ENCODE measurements at places on chromosomes 2 and 18.

- DNase-seq, result no peak
These were observed 13.7 kb downstream of the HS6ST1 start for GRCh38 chr2:128304715-128305554.

GRCh38 chr18:26648509-26649192, 100.3 kb upstream of the KCTD1 start:
- no peak for DNase-seq

GRCh38 chr2:31931916-31932315, 78.9 kb downstream of the MEMO1 start:
- DNase-seq, result no peak

- DNase-seq, result no peak
These were observed 19.1 kb upstream of the SMARCAL1 start for GRCh38 chr2:216392945-216393840.

DNA sequence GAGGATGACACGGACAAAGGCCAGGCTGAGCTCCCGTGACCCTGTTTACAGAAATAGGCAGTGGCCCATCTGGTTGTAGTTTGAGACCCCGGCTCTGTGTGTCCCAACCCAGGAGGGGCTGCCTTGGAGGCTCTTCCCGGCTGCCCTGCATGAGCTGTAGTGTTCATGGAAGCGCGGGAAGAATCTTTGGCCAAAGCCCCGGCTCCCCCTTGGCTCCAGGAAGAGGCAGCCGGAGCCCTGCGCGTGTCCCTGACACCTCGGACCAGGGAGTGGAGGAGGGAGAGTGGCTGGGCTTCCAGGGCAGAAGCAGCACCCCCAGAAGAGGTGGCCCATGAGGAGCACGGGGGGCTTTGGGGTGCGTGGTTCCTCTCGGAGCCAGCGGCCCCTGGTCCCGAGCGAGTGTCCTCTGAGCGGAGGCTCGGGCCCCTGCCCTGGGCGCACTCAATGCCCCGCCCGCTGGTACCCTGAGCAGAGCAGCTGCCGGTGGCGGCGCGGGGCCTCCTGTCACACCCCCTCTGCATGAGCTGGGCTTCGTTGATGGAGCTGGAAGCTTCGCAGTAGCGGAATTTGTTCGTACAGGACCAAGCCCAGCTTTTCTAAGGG, 21.7 kb downstream of the GPR35 start:
- no peak for DNase-seq

GRCh38 chr2:161343235-161343634, 35.0 kb downstream of the PSMD14 start:
- no peak for DNase-seq

- DNase-seq, result no peak
These were observed 7.5 kb upstream of the CCDC195 start for GRCh38 chr2:224723586-224724217.

- no peak for DNase-seq
These were observed 133.4 kb downstream of the ATAD2B start for GRCh38 chr2:23793476-23793875.

GRCh38 chr2:186617148-186617547, 27.3 kb downstream of the ITGAV start:
- DNase-seq, result no peak

DNA sequence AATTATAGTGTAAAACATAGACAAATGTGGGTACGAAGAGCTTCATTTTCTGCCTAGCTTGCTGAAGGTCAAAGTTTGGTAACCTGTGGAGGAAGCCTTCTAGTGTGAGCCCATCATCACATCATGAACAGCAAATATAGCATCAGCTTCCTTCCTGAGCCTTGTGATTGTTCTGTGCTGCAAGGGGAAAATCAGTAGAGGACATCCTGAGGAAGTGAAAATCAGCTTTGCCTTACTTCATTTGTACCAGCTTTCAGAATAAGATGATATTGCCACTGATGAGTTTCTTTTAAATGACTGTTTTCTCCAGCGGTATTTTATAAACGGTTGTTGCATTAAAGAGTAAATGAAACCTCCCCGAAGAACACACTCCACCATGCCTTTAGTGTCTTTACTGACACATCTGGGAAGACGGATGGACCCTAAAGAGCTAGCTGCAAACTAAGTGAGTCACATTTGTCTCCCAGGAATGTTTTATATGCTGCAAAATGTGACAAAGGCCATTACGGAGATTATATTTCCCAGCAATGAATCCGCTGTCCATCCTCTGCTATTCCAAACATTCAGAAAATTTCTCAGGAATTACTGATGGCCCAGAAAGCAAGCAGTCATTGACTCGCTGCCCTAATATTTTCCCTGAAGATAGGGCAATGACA, 1272.8 kb downstream of the SUCLG1 start:
- no peak for DNase-seq

- DNase-seq, result no peak
These were observed 54.2 kb downstream of the DLGAP1 start for GRCh38 chr18:4400911-4401310.

GRCh38 chr2:84526562-84526961, 10.3 kb downstream of the DNAH6 start:
- no peak for DNase-seq

DNA sequence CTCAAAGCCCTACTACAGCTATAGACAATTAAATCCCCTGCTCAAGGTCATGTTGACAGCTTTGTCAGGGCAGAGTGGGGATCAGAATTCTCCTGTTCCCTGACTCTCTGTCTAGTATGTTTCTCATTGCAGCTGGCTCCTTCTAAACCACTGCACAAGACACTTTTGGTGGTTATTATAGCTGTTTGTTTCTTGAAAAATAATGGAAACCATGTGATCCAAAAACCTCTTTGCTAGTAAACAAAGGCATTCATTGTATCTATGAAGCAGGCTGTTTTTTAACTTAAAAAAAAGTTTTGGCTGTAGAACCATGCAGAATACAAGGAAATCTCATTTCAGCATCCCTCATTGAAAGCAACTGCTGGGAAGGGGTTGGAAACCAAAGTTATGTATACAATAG, 352.5 kb upstream of the EPHA4 start:
- no peak for DNase-seq

DNA sequence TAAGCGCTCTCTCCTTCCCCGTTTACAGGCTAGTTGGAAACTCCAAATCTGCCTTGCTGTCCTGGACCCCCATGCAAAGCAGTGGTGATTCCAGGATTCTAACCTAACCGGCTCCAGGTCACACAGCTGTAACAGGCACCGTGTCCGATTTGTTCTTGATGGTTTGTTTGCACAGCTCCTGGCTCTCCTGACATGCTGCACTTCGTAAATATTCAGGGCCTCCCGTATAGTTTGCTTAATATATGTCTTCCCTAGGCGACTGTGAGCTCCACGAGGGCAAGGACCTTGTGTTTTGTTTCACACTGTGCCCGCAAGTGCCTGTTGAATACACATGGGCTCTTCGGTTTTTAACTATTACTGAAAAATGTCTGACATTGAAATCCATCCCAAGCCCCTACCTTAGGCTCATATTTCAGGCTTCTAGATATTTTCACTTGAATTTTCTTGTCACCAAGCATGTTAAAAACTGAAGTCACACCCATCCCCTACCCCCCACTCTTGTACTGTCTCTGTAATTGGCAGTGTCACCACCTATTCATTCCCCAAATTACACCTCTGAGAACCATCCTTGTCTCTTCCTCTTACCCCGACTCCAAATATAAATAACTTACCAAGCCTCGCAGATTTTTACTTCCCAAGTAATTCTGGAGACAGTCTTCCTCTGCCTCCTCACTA, 1.0 kb upstream of the PUM2 start:
- no peak for DNase-seq

- DNase-seq, result no peak
These were observed 68.2 kb upstream of the SLC35G4 start for GRCh38 chr18:11541179-11541578.

GRCh38 chr2:145021962-145022665, 502.2 kb upstream of the ZEB2 start:
- no peak for DNase-seq

DNA sequence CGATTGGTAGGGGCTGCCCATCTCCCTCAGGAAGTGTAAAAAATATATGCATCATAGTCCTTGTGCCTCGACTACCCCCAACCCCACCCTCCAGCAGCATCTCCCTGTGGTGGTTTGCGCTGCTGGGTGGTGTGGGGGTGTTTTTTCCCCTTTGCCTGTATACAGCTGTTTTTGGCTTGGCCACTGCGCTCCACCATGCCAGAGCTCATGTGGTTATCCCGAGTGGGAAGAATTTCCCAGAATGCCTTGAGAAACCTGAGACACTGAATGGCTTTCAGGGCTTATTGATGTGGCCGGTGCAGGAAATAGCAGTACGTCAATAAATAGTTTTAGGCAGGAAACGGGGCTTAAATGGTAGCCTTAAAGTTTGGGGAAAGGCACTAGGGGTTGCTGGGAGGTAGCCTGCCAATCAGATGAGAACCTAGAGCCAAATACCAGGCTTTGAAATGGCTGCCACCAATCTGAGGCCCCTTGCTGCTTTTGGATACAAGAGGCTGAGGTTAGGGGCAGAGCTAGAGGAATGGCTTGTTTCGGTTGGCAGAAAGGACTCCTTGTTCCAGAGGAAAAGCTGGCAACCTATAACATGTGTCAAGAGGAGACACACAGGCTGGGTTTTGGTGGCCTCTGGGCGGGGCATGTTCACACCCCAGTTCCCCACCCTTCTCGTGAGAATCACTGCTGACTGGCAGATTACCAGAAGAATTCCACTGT, 144.1 kb downstream of the SMAD7 start:
- peak; percentile 42 for DNase-seq

- no peak for DNase-seq
These were observed 77.2 kb downstream of the TSN start for GRCh38 chr2:121832412-121833357.

DNA sequence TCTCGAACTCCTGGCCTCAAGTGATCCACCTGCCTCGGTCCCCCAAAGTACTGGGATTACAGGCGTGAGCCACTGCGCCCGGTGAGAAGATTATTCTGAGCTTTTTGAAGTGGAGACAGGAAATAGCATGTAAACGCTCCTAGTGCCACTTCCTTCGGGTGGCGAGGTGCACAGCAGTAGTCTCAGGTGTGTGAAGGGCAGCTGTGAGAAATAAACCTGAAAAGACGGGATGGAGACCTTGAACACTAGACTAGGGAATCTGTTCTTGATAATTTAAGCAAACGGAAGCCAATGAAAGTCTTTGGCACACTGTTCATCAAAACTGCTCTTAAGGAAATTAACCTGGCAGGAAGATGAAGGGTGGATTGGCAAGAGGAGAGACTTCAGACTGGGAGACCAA, 439 bp upstream of the PLEKHH2 start:
- no peak for DNase-seq

- no peak for DNase-seq
These were observed 7.0 kb upstream of the SATB2 start for GRCh38 chr2:199464606-199465352.

DNA sequence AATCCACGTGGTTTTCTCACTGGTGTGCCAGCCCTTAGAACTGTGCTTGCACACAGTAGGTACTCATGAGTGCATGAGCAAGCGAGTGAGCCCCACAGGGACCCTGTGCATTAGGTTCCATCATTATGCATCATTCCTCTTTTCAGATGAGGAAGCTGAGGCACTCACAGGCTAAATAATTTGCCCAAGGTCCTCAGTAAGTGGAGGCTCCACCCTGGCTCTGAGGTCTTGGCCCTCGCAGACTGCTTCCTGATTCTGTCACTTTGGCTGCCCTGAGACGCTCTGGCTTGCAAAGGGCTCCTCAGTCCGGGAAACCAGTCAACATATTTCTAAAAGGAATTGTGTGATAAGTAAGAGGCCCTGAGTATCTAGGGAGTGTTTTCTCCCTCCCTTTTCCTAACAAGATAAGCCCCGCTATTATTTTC, 71.7 kb downstream of the IL1R2 start:
- DNase-seq, result no peak

- no peak for DNase-seq
These were observed 523.5 kb downstream of the TMEM182 start for GRCh38 chr2:103285354-103285753.

DNA sequence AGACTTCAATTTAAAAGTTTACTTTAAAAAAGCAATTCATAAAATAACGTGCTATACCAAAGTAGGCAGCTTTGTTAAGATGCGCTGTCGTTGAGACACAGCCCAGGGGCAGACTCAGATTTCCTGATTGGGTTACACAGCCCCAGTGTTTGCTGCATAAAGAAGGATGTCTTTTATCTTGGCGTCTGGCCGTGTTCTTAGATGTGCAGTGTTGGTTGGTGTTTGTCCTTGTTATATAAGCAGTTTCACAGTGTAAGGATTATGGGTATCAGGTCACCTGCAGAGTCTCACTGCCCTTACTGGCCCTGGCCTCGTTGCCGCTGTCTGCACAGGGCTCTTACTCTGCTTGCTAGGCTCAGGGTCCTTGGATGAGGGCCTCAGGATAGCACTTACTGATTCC, 108.5 kb downstream of the WDSUB1 start:
- DNase-seq, result no peak

GRCh38 chr2:216391401-216391800, 19.1 kb upstream of the MARCHF4 start:
- no peak for DNase-seq

- DNase-seq, result no peak
These were observed 143.9 kb upstream of the FN1 start for GRCh38 chr2:215579809-215580208.

GRCh38 chr2:166766220-166766619, 122.1 kb upstream of the XIRP2 start:
- DNase-seq, result no peak

Data from effector memory CD8-positive, alpha-beta T cell (primary cell).